HS-5 (cell line): ENCODE measurements at places on chromosomes 1 and 21.

- DNase-seq: no peak
Observed at GRCh38 chr1:182279302-182279701, 112.3 kb downstream of the GLUL start.

DNA sequence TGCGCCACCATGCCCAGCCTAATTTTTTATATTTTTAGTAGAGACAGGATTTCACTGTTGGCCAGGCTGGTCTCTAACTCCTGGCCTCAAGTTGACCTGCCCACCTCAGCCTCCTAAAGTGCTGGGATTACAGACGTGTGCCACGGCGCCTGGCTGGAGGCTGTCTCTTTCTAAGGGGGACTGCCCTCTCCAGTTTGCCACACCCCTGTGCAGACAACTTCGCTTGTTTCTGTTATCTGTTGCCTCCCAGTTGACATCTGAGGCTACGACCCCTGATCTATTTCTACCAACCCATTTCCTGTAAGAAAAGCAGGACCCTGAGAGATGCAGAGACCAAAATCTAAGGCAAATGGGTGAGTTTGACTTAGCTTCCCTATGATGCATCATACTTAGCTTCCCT lies 24.0 kb upstream of the VASH2 start:
- no peak for DNase-seq

GRCh38 chr1:92016720-92017316 lies 13.0 kb upstream of the EPHX4 start:
- DNase-seq: no peak

- no peak for DNase-seq
Observed at GRCh38 chr1:17119076-17119772, at the start of gene PADI2. Gene PADI2, minus strand, starts transcription at chr1:17119451. Its CDS starts 80 bp downstream, at chr1:17119371.
